Activated T-helper 17 cell treated with anti-CD3 and anti-CD28 coated beads, Interleukin-2, amount 50 U/mL, for 72 hours (primary cell): ENCODE measurements at places on chromosomes 11 and 22.
A peak's percentile ranks its signal among the peaks of the same experiment; 100 is the strongest.

DNA sequence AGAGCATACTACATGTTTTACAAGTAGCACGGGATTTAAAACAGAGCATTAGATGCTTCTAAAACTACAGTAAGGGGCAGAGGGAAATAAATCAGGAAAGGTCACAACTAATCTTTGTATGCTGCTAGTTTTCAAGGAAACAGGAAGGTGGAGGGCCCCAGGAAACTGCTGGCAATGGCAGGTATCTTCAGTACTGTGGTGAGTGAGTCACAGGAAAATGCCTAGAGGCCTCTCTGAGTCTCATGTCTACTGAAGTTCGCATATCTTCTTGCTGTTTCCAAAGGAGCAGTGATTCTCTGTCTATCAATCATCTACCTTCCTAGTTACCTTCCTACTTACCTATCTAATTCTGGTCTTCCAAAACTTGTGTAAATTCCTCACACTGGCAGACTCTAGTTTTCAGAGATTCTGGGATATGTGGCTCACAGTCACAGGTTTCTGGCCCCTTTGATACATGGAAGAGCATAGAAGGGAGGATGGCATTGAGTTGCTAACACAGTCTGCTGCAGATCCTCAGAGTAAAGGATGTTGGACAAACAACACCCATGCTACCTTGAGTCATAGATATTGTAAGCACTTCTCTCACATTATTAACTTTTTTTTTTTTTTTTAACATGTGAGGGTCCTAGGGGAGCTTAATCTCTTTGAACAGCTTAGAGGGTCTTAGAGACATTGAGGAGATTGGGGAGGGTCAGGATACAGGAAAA is 58.8 kb upstream of the SYN3 start:
- peaks cover 4% of the 10 kb centered on the region for H3K27me3 ChIP-seq
- H3K4me3 ChIP-seq = no peak overlapping the region
- no peaks in the 10 kb centered on the region for H3K4me1 ChIP-seq
- no peak overlapping the region for H3K27ac ChIP-seq
- ATAC-seq = peak; percentile 40

DNA sequence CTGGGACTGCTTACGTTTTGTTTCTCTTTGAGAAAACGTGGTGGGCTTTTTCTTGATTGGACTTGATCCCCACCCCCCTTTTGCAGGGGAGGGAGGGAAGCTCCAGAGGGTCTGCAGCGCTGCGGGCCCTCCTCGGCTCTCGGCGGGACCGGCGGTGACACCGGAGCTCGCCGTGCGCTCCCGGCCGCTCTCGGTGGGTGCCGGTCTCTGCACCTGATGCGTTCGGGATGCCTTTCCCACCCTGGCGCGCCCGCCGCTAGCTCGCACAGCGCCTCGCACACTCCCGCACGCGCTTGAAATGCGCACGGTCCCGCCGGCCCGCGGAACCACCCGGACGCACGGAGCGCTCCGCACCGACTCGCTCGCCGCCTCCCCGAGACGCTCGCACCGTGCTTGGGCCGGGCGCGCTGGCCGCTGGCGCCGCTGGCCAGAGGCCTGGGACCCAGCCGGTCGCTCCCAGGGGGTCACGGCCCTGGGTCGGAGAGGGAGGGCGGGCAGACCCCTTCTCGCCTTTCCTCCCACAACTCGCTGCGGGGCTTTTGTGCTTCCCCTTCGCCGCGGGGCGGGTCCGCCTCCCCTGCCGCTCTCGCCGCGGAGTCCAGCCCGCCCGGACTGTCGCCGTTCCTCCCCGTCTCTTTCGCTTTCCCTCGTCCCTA is 1.0 kb downstream of the ZBTB16 start:
- peaks cover 10% of the 10 kb centered on the region for H3K36me3 ChIP-seq
- H3K4me3 ChIP-seq = peak overlapping the region; percentile 79
- H3K27ac ChIP-seq = no peak overlapping the region

DNA sequence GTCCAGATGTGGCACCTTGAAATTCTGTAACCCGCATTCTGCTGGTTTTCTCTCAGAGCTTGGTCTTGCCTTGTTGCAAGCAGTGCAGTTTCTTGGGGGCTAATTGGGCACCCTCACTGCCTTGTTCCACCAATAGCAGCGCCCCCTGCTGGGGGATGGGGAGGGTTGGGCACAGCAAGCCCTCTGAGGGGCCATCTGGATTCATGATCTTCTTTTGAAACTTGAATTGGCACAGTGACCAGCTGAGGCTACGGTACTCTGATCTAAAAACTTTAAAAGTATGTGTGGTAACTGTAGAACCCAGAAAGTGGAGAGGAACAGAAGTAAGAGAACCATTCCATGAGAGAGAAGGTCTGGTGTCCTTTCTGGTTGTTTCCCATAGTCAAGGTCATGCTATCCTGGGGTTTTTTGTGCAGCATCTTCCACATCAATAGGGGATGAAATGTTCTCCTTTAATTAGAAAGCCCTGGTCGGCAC is 64.2 kb downstream of the MED15 start:
- peaks cover 26% of the 10 kb centered on the region for H3K4me1 ChIP-seq
- no peaks in the 10 kb centered on the region for H3K27me3 ChIP-seq
- no peak for ATAC-seq
- H3K36me3 ChIP-seq = peaks cover 99% of the 10 kb centered on the region
- no peak overlapping the region for H3K27ac ChIP-seq

GRCh38 chr22:46829117-46829891 is 66.9 kb downstream of the TBC1D22A start:
- H3K27me3 ChIP-seq = no peaks in the 10 kb centered on the region
- H3K4me1 ChIP-seq = peaks cover 28% of the 10 kb centered on the region
- no peak overlapping the region for H3K4me3 ChIP-seq
- H3K27ac ChIP-seq = no peak overlapping the region
- peaks cover 96% of the 10 kb centered on the region for H3K36me3 ChIP-seq

DNA sequence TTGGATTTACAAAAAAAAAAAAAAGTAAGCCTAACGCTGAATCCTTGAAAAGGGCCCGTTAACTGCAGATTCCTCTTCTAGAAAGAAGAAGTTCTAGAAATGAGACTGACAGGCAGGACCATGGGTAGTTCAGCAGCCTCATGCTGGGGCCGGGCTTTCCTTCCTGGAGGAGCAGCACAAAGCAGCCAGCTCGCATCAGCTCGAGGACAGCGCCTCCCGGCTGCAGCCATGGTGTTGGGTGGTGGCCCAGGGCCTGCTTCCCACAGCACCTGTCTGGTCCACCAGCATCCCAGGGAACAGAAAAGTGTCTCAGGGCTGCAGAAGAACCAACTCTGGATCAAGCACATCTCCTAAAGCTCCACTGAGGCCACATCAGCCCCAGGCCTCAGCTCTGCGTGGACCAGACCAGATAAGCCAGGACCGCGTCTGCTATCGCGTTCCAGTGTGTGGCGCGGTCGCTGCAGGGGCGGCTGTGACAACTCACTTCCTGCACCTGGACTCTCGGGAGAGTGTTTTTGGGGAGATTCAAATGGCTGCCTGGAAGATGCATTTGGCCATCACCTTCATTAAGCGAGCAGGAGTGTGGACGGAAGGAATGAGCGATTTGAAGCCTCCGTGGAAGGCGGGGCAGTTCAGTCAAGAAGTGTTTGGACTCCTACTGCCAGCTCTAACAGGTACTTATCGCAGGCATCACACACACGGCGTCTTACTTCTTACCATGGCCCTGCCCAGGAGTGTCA is 53.5 kb downstream of the MYH9 start:
- H3K27me3 ChIP-seq = no peaks in the 10 kb centered on the region
- peaks cover 81% of the 10 kb centered on the region for H3K4me1 ChIP-seq
- H3K4me3 ChIP-seq = peak overlapping the region; percentile 97

GRCh38 chr11:35326266-35326879 is 93.0 kb downstream of the SLC1A2 start:
- H3K4me3 ChIP-seq = no peak overlapping the region
- no peaks in the 10 kb centered on the region for H3K27me3 ChIP-seq
- H3K27ac ChIP-seq = no peak overlapping the region
- ATAC-seq = no peak
- H3K4me1 ChIP-seq = peaks cover 26% of the 10 kb centered on the region

GRCh38 chr11:115083144-115083806 is 404.9 kb downstream of the NXPE2 start:
- H3K4me1 ChIP-seq = no peaks in the 10 kb centered on the region
- peaks cover 3% of the 10 kb centered on the region for H3K27me3 ChIP-seq
- no peak overlapping the region for H3K27ac ChIP-seq
- H3K4me3 ChIP-seq = no peak overlapping the region

DNA sequence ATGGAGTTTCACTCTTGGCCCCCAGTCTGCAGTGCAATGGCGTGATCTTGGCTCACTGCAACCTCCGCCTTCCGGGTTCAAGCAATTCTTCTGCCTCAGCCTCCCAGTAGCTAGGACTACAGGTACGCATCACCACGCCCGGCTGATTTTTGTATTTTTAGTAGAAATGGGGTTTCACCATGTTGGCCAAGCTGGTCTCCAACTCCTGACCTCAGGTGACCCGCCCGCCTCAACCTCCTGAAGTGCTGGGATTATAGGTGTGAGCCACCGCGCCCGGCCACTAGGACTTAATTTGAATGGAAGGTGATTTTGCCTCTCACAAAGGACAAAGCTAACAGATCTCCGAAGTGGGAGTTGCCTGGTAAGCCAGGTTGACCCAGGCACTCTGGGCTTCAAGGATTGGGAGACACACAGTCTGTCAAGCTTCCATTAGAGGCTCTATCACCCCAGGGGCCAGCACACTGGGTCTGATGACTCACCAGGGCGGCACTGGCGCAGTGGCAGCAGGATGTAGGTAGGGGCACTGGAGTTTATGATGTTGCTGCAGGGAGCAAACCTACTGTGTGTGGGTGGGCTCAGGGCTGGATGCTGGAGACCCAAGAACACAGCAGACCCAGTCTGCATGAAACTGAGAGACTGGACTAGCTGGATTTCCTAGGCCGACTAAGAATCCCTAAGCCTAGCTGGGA is 17.8 kb upstream of the KCTD14 start:
- peaks cover 14% of the 10 kb centered on the region for H3K4me1 ChIP-seq
- H3K27me3 ChIP-seq = no peaks in the 10 kb centered on the region
- peak overlapping the region; percentile 98 for H3K27ac ChIP-seq
- no peaks in the 10 kb centered on the region for H3K36me3 ChIP-seq
- no peak for ATAC-seq

DNA sequence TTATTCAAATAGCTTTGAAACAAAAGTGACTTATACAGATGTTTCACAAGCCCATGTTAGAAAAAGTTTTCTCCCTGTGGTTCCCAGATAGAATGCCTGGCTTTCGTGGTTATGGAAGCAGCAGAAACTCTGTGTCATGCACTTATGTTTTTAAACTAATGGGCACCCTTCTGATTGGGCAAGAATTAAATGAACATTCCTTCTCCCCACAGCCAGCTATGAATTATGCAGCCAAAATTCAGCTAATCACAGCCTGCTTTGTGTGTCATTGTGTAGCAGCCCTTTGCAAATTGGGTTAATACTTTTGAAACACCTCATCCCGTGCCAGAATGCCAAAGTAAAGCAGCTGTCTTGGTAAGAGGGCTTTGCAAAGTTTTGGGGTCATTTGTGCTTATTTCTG is 46.9 kb downstream of the PANX1 start:
- peaks cover 41% of the 10 kb centered on the region for H3K36me3 ChIP-seq
- peaks cover 13% of the 10 kb centered on the region for H3K4me1 ChIP-seq
- no peak overlapping the region for H3K4me3 ChIP-seq
- no peak for ATAC-seq
- H3K27ac ChIP-seq = no peak overlapping the region

- H3K4me3 ChIP-seq = no peak overlapping the region
- no peaks in the 10 kb centered on the region for H3K4me1 ChIP-seq
- no peak for ATAC-seq
Measured at GRCh38 chr11:80284946-80285785, 844.3 kb upstream of the TENM4 start.

- no peak overlapping the region for H3K4me3 ChIP-seq
- H3K27ac ChIP-seq = no peak overlapping the region
- ATAC-seq = no peak
Measured at GRCh38 chr11:73465871-73466270, 89.7 kb downstream of the RELT start.

DNA sequence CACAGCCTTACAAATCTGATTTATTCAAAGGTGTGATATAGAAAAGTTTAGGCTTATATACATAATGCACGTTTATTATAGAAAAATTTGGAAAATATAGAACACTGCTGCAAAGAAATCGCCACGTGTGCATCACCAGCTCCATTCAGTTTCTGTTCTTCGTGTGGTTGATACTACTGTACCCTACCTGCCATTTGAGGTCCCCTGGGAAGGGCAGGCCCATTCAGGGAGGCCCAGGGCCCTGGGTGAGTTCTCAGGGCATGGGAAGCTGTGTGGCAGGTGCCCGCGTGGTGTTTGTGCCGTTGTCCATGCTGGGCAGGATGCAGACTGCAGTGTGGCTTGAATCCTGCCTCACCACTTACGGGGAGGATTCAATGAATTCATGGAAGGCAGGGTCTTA is 60.8 kb downstream of the TBC1D22A start:
- H3K27ac ChIP-seq = no peak overlapping the region
- peaks cover 57% of the 10 kb centered on the region for H3K4me1 ChIP-seq
- no peak overlapping the region for H3K4me3 ChIP-seq
- no peak for ATAC-seq
- H3K27me3 ChIP-seq = no peaks in the 10 kb centered on the region

DNA sequence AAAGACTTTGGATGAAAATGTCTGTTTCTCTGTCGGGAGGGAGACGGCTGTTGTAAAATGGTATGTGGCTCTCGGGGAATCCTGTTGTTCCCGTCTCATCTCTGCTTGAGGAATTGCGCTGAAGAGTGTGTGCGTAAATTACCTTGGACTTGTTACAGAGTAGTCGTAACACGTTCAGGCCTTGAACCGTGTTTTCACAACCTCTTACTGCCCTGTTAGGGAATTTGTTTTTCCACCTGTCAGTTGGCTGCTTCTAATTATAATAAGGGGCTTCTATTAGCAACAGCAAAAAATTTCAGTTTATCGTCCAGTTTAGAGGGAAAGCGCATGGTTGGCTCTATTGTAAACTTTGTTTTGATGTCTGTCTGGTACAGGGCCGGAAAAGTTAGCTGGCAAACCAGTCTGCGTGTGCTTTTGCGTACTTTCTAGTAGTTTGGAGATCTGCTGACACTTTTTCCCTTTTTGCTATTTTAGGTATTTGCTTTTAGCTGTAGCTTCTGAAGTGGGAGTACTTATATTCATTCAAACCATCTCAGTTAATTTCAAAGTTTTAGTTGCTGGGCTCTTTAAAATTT is 1.5 kb downstream of the HIPK3 start:
- peak overlapping the region; percentile 95 for H3K27ac ChIP-seq
- peak; percentile 5 for ATAC-seq
- no peaks in the 10 kb centered on the region for H3K27me3 ChIP-seq
- no peaks in the 10 kb centered on the region for H3K36me3 ChIP-seq

- H3K27ac ChIP-seq = no peak overlapping the region
- H3K27me3 ChIP-seq = no peaks in the 10 kb centered on the region
- ATAC-seq = peak; percentile 40
- H3K36me3 ChIP-seq = no peaks in the 10 kb centered on the region
- H3K4me3 ChIP-seq = no peak overlapping the region
Measured at GRCh38 chr11:18457450-18457849, 1.8 kb downstream of the LDHAL6A start.

GRCh38 chr11:126924376-126925040 is 76.1 kb downstream of the KIRREL3 start:
- peaks cover 13% of the 10 kb centered on the region for H3K27me3 ChIP-seq
- no peak overlapping the region for H3K4me3 ChIP-seq
- no peak overlapping the region for H3K27ac ChIP-seq
- H3K36me3 ChIP-seq = no peaks in the 10 kb centered on the region
- ATAC-seq = no peak
- no peaks in the 10 kb centered on the region for H3K4me1 ChIP-seq
